ENCODE measurements at places on chromosomes 1 and 21.

- no peak for DNase-seq
Observed at GRCh38 chr1:25534410-25534788, 9.0 kb upstream of the LDLRAP1 start.

GRCh38 chr1:159339536-159339935 is 37.4 kb downstream of the FCER1A start:
- peak; percentile 11 for DNase-seq

DNA sequence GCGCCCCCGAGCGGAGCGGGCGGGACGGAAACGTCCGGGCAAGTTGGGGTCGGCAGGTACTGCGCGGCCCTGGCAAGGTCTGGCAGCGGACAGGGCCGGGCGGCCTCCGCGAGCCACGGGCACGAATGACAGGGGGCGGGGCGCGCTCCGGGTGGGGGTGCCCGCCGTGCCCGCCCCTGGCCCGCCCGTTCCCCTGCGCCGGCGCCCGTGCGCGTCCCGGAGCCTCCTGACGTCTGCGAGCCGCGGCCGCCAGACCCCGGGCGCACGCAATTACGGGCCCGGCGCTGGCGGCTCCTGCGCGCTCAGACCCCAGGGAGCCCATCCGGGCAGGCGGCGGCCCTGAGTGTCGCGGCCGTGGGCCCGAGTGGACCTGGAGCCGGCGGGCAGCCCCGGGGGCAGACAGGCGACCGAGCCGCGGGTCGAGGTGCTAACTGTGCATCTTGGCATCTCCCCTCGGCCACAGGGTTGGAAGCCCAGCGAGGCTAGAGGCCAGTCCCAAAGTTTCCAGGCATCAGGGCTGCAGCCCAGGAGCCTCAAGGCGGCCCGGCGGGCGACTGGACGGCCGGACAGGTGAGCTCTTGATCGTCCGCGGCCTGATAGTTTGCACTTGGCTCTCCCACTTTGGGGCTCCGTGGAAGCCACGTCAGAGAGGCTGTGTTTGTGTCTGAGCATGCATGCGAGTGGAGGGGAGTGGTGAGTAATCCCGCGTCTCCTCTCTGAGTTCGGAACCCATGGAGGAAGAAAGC is 918 bp downstream of the MIB2 start:
- peak; percentile 11 for DNase-seq

DNA sequence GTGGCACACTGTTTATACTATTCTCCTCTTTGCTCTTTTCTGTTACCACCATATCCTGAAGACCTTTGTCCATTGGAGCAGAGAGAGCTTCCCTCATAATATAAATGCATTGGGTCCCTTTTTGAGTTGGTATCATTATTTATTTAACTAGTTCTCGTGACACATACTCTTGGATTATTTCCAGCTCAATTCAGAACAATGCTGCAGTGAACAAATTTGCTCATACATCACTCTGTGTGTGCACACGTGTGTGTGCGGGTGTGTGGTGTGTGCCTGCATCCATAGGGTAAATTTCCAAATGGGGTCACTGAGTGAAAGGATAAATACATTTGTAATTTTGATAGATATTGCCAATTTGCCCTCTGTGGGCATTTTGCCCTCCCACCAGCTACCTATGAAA is 5.8 kb downstream of the PLA2G2A start:
- peak; percentile 11 for DNase-seq

- DNase-seq = no peak
Observed at GRCh38 chr1:9746651-9747050, 77.1 kb downstream of the CLSTN1 start.

DNA sequence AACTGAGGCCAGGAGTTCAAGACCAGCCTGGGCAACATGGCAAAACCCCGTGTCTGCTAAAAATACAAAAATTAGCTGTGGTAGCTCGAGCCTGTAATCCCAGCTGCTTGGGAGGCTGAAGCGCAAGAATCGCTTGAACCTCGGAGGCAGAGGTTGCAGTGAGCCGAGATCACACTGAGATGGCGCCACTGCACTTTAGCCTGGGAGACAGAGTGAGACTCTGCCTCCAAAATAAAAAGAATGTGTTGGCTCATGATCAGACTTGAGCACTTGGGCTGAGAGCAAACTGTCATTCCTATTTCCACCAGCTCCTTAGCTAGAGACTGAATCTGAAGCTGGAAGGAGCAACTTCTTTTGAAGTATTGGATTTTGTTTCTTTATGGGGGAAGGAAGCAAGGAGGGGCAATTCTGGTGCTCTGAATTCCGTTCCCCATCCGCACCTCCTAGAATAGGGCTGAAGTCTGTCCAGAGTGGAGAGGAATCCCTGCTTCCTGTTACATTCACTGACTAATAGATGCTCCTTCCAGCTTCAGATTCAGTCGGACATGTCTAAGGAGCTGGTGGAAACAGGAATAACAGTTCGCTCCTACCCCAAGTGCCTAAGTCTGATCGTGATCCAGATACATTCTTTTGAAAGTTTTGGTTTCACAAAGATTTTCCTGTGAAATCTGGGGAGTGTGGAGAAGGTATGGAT is 3.8 kb downstream of the ZNF672 start:
- peak; percentile 76 for DNase-seq

DNA sequence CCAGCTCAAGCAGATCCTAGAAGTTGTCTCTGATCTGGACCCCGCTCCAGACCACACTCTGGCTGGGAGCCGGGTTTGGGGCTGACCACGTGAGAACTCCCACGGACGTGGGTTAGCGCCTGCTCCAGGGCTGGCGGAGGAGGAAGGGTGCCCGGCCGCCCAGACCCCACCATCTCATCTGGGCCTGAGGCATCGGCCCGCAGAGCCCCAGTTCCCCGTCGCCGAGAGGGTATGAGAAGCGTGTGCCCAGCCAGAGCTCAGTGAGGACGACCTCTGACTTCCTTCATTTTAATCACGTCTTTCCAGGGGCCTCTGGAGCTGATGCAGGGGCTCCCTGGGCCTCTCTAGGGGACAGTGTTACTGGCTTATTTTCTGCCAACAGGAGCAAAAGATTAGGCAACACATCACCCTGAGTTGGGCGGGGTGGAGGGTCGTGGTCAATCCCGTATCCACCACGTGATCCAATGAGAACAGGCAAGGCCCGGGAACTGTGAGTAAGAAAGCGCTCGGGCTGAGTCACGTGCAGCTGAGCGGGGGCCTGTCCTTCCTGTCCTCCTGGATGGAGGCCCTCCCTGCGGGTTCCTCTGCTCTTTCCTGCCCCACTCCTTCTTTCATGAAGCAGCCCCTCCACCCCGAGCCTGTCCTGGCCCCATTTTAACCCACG is 81.1 kb downstream of the SIK1 start:
- DNase-seq = peak; percentile 89

GRCh38 chr1:193677874-193678273 is 491.5 kb upstream of the B3GALT2 start:
- no peak for DNase-seq

DNA sequence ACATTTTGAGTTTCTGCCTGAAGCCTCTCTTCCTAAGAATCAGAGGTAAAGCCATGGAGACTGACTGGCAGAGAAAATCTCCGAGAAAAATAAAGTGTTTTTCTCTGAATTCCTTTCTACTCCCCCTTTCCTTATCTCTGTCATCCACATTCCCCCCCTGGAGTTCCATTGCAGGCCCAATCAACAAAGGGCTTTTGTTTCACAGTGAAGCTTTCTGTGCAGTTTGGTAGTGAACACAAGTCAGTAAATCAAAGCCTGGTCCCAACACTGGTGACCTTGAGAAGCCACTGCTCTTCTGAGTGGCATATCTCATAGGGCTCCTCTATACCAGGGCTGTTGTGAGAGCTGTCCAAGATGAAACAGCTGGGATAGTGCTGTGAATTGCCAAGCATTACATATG is 228.4 kb downstream of the SEC16B start:
- no peak for DNase-seq

- no peak for DNase-seq
Observed at GRCh38 chr1:221759436-221759835, 17.5 kb upstream of the DUSP10 start.

DNA sequence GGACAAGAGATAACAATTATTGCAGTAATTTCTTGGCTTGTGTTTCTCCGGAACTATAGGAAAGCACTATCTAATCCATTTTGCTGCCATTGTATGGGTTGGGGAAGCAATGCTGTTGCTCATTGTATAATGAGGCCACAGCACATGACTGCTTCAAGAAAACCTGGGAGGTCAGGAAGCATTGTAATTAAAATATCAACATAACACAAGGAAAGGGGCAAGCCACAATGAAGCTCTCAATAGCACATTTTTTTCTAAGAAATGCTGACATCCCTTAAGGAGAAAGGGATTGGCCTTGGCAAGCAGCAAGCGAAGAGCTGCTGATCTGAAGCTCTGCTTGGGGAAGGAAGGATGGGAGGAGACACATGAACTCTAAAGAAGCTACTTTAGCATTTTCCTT is 44.0 kb downstream of the PLPP3 start:
- no peak for DNase-seq

DNA sequence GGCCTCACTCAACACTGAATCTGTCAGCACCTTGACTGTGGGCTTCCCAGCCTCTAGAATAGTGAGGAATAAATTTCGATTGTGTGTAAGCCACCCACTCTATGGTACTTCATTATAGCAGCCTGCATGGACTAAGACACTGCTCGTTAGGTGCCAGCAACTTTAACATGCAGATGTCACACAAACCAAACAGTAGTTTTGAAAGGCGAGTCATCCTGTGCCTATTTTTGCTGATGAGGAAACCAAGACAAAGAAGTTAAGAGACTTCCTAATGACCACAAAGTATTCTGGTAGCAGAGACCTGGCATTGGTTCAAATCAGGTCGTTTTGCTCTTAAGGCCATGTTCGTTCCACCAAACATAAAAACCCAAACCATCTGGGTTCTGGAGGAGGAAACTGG is 42.9 kb downstream of the BATF3 start:
- no peak for DNase-seq

GRCh38 chr1:85440612-85441011 is 24.3 kb downstream of the DDAH1 start:
- DNase-seq = no peak

- DNase-seq = no peak
Observed at GRCh38 chr1:117540532-117540931, 65.3 kb upstream of the TENT5C start.

DNA sequence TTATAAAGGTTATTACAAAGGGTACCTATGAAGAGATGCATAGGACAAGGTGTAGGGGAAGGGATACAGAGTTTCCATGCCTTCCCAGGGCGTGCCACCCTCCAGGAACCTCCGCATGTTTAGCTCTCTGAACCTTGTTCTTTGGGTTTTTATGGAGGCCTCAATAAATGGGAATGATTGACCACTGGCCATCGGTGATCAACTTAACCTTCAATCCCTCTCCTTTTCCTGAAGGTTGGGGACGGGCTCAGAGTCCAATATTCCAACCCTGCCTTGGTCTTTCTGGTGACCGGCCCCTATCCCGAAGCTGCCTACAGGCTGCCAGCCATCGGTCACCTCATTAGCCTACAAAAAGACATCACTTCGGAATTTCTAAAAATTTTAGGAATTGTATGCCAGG is 11.7 kb downstream of the CD244 start:
- DNase-seq = no peak

- DNase-seq = no peak
Observed at GRCh38 chr1:43952731-43953346, 6.1 kb downstream of the IPO13 start.

DNA sequence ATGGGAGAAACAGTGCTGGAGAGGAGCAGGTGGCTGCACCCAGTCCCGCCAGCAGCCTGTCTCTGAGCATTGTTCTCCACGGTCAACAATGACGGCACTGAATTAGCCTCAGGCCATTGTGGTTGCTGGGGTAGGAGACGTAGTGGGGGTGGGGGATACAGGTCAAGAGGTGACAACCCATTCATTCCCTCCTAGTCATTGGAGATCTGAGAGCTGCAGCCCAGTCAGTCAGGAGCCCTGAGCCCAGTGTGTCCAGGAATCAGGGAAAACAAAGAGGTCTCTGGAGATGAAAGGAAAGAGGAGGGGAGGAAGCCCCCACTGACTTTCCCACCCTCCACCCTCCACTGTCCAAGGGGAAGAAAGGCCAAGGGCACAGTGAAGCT is 15.3 kb downstream of the SMIM12 start:
- DNase-seq = no peak

DNA sequence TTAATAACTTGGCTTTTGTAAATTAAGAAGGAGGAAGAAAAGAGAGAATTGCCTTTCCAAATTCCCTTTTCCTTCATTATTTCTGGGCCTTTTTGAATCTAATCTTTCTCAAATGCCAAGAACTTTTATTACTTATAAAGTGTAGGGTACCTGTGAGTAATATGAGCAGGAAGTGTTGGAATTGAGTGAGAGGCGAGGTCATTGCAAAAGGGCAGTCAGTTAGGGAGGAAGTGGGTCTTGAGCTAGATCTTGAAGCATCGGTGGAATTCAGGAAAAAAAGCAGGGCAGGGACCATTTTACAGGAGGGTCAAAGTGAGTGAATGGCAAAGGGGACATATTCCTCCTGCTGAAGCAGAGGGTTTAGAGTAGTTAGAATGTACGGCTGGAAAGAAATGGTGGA is 23.4 kb downstream of the DDI2 start:
- DNase-seq = no peak

GRCh38 chr1:4301007-4301406 is 353.4 kb upstream of the AJAP1 start:
- no peak for DNase-seq

GRCh38 chr1:10940451-10940804 is 72.0 kb upstream of the TARDBP start:
- no peak for DNase-seq

DNA sequence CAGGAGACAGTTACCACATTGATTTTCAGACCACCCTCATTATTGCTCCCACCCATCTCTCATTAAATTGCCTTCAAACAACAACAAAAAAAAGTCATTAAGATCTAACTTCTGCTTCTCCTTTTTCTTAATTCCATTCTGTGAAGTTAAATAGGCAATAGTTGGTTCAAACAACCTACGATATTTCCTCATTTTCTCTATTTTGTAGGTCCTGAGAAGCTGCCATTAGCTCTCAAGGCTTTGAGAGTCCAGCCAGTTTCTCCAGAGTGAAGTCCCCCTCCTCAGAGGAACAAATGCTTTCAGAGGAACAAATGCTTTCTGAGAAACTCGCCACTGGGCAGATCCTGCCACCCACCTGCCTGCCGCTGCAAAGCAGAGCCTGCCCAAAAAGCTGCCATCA is 125.6 kb downstream of the ETS2 start:
- no peak for DNase-seq

GRCh38 chr21:44094832-44095231 is 12.4 kb upstream of the PWP2 start:
- DNase-seq = no peak

DNA sequence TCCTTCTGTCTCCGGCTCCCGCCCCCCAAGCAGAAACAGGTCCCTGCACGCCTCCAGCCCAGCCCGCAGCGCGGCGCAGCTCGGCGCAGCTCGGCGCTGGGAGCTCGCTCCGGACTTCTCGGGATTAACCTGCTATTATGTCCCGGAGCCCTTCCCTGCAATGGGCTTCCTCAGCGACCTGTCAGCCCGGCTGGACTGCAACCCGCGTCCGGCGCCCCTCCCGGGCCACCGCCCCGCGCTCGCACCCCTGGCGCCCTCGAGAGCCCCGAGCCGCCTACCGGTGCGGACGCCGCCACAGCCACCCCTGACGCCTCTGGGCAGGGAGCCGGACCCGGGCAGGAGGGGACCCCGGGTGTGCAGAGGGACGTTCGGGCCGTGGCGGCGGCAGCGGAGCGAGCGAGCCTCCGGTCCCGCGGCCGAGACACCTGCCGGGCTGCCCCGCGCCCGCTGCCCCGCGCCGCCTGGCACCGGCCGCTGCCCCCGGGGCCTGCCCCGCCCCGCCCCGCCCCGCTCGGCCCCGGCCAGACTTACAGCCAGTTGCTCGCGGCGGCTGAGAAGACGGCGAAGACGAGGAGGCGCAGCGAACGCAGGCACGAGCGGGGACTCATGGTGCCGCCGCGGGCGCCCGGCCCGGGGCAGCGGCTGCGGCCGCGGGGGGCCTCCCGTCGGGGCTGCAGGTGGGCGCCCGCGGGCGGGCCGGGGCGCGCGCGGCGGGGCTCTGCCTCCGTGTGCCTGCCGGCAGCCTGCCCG is 407 bp downstream of the WNT4 start:
- DNase-seq = no peak

Measured in fibroblast of mammary gland (primary cell).